ENCODE measurements at places on chromosomes 3 and 15.

DNA sequence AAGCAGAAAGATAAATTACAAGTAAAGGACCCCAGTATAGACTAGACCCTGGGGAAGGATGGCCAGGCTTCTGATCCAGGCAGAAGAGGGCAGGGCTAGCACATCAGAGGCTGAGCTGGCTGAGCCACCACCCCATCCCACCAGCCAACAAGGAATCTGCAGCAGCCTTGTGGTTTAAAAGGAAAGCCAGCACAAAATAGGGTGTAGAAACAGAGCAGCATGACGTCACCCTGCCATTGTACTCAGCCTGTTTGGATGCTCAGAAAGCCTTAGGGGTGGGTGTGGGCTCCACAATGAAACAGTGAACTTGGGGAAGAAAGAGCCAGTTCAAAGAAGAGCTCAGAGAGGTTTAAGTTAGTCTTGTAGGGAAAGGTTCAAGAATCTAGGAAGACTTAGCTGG lies 28.2 kb downstream of the DUOX1 start:
- peak; percentile 9 for DNase-seq

- DNase-seq = no peak
These were observed 84.8 kb upstream of the WNT5A start for GRCh38 chr3:55571913-55572312.

GRCh38 chr3:71446734-71447133 lies 136.8 kb downstream of the FOXP1 start:
- DNase-seq = no peak

DNA sequence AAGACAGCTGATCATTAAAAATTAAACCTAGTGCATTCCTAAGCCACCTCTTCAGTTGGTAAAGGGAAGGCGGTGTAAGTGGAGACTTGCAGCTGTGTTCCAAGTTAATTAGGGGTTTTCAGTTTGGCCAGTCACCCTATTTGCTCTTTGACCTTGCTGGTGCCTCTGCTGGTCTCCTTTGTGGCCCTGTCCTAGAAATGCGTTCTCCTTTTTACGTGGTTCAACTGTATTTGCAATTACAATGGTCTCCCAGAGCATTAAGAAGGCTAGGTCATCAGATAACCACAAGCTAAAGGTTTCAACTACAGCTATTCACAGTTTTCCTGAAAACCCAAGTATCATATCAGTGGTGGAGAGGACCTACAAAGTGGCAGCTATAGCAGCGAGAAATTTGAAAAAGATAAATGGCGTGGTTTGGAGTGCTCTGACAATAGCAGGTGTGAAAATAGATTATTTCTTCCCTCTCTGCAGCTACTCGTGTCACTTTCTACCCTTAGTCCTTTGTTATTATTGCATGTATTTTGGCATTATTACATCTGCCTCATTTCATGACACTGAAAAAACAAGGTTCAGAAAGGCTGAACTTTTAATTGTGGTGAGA lies 203.5 kb upstream of the TBC1D5 start:
- no peak for DNase-seq

- DNase-seq = no peak
These were observed 343.7 kb downstream of the ERC2 start for GRCh38 chr3:56124546-56124945.

- no peak for DNase-seq
These were observed 24.3 kb upstream of the RPL14 start for GRCh38 chr3:40432793-40433192.

DNA sequence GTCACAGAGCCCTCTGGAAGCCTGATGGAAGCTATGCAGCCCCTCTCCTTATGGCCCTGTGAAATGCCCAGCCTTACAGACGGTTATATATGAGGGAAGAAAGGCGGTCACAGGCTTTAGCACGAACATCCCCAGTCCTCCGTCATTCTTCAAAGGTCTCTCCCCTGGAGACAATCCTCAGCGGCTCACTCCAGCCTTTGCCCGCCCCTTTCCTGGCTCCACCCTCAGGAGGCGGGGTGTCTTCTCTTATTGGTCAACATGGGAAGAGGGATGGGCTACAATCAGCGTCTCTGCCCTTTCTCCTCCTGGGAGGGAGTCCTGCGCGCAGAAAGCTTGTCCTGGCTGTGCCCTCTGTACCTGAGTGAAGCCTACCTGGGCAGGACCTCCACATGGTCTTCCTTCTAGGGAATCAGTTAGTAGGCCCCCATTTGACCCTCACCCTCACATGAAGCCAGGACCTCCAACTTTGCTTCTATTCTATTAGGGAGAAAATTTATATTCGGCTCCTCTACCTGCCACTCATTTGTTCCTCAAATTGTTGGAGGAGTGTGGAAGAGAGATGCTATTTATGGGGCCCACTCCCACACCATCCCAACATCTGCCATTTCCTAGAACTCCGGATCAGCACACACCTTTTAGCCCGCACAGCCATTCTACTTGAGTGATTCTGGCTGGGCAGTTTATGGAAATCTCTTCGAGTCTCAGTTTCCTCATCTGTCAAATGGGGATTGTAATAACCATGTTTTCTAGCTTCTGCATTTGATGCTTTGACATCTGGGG lies 112.9 kb upstream of the SLC6A11 start:
- no peak for DNase-seq

- peak; percentile 45 for DNase-seq
These were observed 125.8 kb upstream of the GALNT15 start for GRCh38 chr3:16048435-16049318.

DNA sequence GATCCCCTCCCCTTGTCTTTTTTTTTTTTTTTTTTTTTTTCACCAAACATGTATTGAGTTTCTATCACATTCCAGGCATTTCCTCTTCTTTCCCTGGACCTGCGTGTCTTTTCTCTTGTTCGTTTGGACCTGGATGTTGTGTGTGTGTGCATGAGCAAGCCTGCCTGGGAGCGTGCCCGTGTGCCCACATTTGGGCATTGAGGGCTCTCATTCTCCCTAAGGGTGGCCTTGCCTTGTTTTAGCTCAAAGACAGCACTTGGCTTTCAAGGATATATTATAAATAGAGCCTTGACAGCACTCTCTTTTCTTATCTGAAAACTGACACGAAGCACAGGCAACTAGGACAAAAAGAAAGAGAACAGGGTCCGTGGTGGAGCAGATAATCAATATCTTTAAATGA lies 39.0 kb upstream of the SLC25A26 start:
- DNase-seq = no peak

GRCh38 chr15:40192942-40193341 lies 32.1 kb downstream of the BUB1B start:
- DNase-seq = peak; percentile 8

DNA sequence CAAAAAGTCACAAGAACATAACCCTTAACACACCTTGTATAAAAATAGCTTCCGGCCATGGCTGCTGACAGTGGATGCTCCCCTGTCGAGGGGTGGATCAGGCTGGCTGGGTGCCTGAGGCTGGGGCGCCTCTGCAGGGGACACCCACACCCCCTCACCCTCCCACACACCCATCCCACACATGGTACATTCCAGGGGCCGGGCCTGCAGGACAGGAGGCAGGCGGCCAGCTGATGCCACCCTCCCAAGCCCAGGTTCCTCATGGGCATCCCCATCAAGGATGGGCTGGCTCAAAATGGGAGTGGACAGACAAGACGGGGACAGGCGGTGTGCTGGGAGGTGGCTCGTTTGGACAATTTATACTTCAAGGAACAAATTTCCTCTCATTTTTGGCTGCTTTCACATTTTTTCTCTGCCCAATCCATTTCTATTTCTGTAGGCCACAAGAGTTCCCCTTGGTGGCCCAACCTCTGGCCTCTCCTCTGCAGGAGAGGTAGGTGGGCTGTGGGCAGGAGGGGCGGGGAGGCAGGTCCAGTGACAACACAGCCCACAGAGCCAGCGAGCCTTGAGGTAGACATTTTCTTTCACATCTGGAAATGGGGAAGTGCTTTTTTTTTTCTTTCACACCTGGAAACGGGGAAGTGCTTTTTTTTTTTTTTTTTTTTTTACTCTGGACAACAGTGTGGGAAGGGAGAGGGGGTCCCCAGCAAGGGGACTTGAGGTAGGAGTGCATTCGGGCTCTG lies 23.3 kb downstream of the RNU5B-1 start:
- DNase-seq = no peak

DNA sequence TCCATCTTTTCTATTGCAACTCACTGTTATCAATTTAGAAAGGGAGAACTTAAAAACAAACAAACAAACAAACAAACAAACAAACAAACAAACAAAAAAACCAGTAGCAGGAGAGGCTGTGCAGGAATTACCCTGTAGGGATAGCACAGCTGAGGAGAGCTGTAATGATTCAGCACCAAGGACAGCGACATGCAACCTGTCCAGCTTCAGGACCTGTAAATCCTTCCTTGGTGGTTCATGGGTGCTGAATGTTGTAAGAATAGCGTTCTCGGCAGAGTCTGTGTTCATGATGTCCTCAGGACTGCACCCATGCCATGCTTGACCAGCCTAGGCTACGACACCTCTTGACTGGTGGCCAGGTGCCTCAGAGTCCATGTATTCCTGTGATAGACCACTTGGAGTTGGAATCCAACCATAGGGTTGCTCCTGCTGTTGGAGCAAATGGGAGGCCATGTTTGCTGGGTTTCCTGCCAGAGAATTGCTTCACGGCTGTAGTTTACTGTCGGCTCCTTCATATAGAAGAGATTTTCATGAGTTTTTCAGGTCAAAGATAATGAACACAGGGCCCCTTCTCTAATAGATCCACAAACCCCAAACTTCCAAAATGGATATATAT lies 65.9 kb downstream of the CACNA2D3 start:
- peak; percentile 2 for DNase-seq

DNA sequence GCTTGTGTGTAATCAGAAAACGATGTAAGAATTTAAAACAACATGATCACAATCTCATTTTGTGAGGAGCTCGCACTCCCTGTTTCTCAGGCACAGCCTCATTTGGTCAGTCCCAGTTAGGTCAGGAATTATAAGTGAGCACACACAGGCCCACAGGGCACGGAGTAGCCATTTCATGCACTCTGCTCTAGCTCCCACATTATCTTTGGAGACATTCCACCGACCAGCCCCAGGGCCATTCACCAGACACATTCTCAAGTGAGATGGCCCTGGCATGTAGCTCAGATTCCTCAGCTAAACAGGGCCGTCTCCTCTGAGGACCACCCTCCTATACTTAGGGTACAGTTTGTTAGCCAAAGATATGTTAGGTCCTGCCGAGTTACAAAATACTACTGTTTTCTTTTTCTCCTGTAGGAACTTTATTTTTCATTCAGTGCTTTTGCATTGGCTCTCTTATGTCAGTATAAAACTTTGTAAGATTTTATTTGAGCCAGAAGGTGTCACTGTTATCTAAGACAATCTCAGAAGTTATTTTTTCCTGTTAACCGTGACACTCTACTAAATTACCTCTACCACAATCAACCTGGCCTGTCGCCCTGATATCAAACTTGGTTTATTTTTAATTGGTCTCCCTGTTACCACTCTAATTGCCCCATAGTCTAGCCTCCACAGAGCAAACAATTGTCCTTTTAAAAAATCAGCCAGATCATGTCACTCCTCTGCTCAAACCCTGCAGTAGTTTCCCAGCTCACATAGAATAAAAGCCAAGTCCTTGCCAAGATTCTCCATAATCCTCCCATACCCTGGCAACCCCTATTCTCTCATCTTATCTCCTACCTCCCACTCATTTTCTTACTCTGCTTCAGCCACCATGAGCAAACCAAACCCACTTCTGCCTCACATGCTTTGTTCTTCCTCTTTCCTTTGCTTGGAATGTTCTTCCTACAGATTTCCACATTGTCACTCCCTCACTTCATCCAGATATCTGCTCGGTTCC lies 105.7 kb downstream of the PPP2R3A start:
- DNase-seq = no peak

- DNase-seq = no peak
These were observed 875.1 kb upstream of the EPHA6 start for GRCh38 chr3:95939235-95939809.

- DNase-seq = no peak
These were observed 274.5 kb downstream of the FEZF2 start for GRCh38 chr3:62098646-62099365.

DNA sequence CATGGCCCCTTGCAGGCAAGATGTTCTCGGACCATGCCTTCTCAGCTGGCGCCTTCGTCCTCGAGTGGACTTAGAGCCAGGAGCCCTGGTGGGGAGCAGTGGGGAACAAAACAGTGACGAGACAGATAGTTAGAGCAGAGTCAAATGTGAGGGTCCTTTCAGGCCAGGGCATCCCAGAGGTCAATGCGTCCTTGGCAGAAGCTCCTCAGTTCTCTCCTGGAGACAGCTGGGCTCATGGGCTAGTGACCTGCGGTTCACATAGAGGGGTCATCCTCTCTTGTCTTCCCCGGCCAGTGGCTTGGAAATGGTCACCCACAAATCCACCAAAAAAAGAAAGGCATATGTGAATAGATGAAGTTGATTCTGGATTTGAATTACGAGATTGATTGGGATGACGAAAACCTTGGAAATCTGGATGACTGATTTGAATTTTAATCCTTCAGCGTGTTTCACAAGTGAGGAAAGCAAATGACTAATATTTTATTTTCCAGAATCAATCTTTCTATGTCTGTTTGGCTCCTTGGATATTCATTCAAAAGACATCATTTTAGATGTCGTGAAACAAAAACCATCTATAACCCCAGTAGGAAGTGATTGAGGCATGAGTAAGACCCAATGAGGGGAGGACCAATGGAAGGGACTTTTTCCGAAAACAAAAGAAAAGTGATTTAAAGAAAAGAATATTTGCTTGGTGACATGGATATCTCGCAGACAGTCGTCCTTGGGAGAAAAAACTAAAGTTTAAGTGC lies 84.5 kb downstream of the ASB7 start:
- DNase-seq = peak; percentile 79

- DNase-seq = no peak
These were observed 78.6 kb upstream of the TSEN2 start for GRCh38 chr3:12405432-12406272.

DNA sequence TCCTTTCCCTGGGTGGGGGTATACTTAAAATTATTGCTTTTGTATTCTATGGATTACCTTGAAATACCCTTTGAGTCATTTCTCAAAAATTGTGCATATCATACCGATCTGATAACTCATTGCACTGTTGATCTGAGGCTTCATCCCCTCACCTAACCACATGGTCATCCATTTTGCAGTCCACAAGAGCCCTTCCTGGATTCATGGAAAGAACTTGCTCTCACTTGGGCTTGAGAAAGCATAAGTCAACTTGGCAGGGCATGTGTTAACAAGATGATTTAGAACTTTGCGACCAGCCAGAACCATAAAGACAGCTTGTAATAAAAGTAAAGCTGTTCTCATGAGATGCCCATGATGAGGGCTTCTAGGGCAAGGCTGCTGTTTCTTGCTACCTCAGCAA lies 22.2 kb downstream of the MME start:
- peak; percentile 75 for DNase-seq

DNA sequence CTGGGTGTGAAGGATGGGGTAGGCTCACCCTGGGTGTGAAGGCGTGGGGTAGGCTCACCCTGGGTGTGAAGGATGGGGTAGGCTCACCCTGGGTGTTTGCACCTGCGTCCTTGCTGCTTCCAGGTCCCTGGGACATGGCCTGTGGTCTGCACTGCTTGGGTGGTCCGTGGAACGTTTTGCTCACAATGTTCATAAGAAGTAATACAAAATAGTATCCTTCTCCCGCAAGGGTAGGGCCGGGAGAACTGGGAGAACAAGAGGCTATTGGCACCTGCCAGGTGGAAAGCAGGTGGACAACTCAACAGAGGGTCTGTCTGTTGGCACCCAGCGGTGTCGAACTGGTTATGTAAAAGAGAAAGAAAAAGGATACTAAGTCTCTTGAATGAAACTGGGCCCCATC lies 17.0 kb upstream of the PCSK6 start:
- DNase-seq = no peak

GRCh38 chr3:133377396-133377795 lies 22.5 kb upstream of the BFSP2 start:
- DNase-seq = peak; percentile 19

- DNase-seq = no peak
These were observed 741.4 kb upstream of the CCDC54 start for GRCh38 chr3:106635826-106636225.

- no peak for DNase-seq
These were observed 13.7 kb downstream of the CD200 start for GRCh38 chr3:112346491-112347122.

GRCh38 chr15:101009176-101009575 lies 90.0 kb downstream of the LRRK1 start:
- no peak for DNase-seq

Measured in fibroblast of skin of left biceps (primary cell).